NCI-H748 treated with DMSO at 0.1 percent for 48 hours (cell line): ENCODE measurements at places on chromosomes 5 and 9.

DNA sequence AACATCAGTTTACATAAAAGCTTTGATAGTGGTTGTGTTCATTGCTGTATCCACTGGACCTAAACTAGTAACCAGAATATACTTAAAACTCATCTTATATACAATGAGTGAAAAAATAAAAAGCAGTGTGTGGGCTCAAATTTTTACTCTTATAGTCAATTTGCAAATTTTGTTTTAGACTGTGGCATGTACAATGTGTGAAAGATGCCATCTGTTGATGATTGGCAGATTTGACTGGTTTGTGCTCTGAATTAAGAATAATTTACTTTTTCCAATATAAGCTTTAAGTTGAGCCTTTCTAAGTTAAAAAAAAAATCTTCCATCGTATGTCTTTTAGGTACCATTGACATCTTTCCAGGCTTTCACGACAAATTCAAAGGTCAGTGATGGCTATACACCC is 42.4 kb upstream of the F2RL1 start:
- DNase-seq: no peak

GRCh38 chr5:159017786-159018185 is 81.9 kb downstream of the EBF1 start:
- DNase-seq: no peak

GRCh38 chr9:79617395-79617794 is 45.6 kb downstream of the TLE4 start:
- no peak for DNase-seq

DNA sequence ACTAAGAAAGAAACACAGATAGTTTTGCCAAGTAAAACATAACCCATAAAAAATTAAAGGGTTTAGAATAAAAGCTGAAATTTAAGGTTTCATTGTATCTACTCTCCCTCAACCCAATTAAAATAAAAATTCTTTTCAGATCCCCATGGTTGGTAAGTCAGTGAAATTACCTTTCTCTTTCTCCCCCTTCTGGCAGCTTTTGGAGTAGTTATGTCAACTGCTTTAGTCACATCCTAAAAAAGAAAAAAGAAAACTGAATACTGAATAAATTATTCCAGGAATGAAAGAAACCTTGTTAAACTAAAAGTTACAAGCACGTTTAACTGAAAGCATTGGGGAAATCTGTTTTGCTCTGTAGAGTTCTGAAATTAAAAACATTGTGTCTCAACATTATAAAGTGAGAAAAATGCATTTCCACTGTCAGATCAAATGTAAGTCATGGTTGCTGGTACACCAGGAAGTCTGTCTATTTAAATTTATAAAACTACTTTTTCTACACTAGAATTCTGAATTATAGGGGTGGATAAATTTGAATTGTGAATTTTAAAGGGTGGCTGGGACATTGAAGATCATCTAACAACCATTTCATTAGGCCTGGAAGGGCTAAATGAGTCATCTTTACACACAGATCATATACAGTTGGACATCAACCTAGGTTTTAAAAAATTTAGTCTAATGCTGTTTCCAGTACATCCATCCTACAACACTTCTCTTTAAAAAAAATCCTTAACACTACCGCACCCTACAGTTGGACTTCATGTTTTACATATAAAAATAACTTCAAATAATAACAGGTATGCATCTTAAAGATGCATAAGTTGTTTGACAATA is 24.7 kb downstream of the PSIP1 start:
- DNase-seq: no peak

GRCh38 chr9:95511952-95512708 is 4.6 kb downstream of the PTCH1 start:
- no peak for DNase-seq
